ENCODE measurements at places on chromosomes 4 and X.

GRCh38 chr4:26942871-26943270, 82.2 kb downstream of the STIM2 start:
- no peak overlapping the region for H3K27ac ChIP-seq
- H3K4me3 ChIP-seq = no peak overlapping the region
- peaks cover 27% of the 10 kb centered on the region for H3K4me1 ChIP-seq
- no peak for DNase-seq

DNA sequence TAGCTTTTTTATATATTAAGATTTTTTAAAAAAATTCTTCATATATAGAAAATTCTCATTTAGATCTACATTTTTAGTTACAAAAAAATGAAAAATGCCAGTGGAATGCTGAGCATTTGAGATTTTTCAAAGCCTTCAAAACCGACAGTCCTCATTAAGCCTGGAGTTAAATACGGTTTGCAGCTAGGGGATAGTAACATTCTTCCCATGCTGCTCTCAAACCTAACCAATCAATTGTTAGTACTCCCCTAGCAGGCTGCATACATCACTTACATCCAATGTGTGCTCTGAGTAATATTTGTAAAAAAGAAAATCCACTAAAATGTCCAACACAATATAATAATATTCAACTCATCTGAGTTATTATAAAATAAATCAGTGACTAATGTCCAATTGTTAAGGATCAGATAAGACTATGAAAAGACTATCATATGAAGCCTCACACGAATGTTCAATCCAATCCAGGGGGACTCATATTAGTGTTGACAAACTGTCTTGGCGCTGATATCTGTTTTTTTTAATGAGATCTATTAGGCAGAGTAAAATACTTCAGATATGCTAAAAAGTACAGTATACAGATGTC, 227.6 kb upstream of the MAB21L2 start:
- no peaks in the 10 kb centered on the region for H3K4me1 ChIP-seq
- no peak for DNase-seq
- no peak overlapping the region for H3K4me3 ChIP-seq

DNA sequence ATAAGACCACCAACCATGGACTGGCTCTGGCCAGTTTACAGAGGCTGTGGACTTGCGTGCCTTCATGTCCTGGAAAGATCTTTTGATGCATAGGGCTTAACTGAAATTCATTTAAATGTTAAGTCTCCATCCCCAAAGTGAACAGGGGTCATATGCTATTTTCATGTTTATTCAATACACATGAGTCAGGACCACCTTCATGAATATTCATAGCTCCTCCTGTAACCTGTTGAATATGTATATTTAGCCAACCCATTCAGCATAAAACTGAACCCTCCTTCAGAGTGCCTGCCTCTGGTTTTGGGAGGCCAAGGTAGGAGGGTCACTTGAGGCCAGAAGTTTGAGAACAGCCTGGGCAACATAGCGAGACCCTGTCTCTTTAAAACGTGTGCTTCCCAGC, 7.1 kb downstream of the CTPS2 start:
- H3K27ac ChIP-seq = no peak overlapping the region
- no peaks in the 10 kb centered on the region for H3K27me3 ChIP-seq
- DNase-seq = no peak

GRCh38 chrX:127649011-127649410, 403.2 kb downstream of the ACTRT1 start:
- no peaks in the 10 kb centered on the region for H3K36me3 ChIP-seq
- H3K27ac ChIP-seq = peak overlapping the region; percentile 30
- H3K4me1 ChIP-seq = no peaks in the 10 kb centered on the region

- H3K4me1 ChIP-seq = no peaks in the 10 kb centered on the region
- no peak overlapping the region for H3K4me3 ChIP-seq
- H3K36me3 ChIP-seq = no peaks in the 10 kb centered on the region
- peaks cover 12% of the 10 kb centered on the region for H3K27me3 ChIP-seq
Observed at GRCh38 chr4:25588206-25588605, 67.4 kb upstream of the SLC34A2 start.

- H3K4me3 ChIP-seq = no peak overlapping the region
- no peaks in the 10 kb centered on the region for H3K27me3 ChIP-seq
- H3K4me1 ChIP-seq = peaks cover 31% of the 10 kb centered on the region
- DNase-seq = no peak
- H3K27ac ChIP-seq = no peak overlapping the region
Observed at GRCh38 chr4:39931441-39931901, 46.2 kb downstream of the PDS5A start.

DNA sequence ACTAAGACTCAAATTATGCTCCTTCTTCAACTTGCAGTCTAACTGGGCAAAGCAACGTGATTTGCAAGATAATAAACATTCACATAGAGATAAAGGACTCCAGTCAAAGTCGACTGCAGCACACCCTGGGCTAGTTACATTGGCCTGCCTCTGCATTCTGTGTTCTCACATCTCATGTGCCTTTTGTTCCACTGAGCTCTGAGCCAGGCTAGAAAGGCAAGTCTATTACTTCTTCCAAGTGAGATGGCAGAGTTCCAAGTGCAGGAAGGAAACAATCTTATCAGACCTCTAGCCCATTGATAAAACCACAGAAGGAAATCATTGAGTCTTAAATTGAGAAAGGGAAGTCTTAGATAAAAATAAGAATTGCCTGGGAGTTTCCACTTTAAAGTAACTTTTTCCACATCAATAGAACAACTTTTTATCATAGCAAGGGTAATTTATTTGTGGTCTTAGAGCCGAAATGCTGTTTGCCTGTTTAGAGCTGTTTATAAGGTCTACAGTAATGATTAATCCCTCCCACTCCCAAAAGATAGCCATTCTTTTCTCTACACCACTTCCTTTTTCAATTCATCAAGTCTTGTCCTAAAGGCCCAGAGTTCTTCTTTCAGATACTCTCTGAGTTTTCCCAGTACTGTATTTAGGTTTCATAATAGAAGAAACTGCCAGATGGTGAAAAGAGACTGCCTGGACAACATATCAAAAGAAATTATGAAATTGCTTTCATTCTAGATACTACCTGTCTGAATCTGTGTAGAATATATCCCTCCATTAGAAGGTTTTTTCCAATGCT, 200.2 kb downstream of the GUCY2F start:
- no peaks in the 10 kb centered on the region for H3K27me3 ChIP-seq
- H3K27ac ChIP-seq = no peak overlapping the region
- H3K36me3 ChIP-seq = no peaks in the 10 kb centered on the region
- H3K4me1 ChIP-seq = no peaks in the 10 kb centered on the region
- DNase-seq = no peak

DNA sequence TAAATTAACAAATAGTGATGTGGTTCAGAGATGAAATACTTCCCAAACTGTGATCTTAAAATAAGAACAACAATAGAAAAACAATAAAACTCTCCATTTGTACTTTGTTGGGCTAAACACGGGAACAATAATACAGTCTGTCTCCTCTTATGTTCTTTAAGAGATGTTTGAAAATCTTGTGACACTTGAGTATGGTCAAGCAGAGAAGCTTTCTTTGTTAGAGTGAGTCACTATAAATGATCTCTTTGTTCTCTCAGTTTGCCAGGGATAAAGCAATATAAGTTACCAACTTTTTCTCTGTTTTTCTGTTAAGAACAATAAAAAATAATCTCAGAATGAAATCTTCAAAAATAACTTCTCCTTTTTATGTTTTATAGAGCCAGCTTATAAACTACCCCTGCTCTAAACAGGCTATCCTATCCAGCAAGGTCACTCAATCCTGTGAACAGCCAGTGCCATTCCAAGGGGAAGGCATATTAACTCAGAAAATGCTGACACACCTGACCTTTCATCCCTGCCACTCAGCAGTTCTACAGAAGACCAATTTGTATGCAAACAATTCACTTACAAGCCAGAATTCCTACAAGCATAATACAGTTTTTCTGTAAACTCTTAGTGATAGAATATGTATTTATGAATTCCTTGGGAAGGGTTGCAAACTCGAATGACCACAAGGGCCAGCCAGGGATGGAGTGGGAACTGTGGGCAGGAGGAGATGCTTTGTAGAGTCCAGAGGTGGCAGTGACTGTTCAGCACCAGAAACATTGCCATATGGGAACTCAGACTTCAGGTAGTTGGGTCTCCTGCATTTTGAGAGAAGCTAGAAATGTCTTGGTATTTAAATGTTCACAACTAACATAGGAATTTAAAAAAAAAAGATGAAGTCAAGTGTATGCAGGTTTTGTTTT, 52.2 kb downstream of the AFM start:
- DNase-seq = no peak
- no peaks in the 10 kb centered on the region for H3K4me1 ChIP-seq
- H3K36me3 ChIP-seq = no peaks in the 10 kb centered on the region
- H3K27ac ChIP-seq = no peak overlapping the region
- H3K4me3 ChIP-seq = no peak overlapping the region
- H3K27me3 ChIP-seq = no peaks in the 10 kb centered on the region

- DNase-seq = no peak
- no peak overlapping the region for H3K4me3 ChIP-seq
- H3K36me3 ChIP-seq = no peaks in the 10 kb centered on the region
Observed at GRCh38 chrX:261919-262352, 19.2 kb upstream of the PLCXD1 start.

DNA sequence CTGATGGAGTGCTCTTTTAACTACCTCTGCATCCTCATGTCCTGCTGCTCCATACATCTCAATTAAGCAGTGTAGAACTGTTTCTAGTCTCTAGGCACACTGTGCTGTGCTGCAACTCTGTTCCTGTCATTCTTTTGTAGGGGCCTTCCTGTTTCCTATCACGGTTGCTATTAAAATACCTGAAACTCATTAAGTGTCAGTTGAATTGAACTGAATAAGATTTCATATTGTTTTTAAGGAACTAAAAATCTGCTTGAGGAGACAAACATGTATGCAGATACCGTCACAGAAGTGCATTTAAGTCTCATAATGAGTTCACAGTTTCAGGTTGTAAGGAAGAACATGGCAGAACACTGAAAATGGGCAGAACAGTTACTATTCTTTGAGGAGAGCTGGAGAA, 170.1 kb downstream of the LARP7 start:
- H3K27me3 ChIP-seq = no peaks in the 10 kb centered on the region
- H3K27ac ChIP-seq = no peak overlapping the region
- peaks cover 31% of the 10 kb centered on the region for H3K4me1 ChIP-seq

GRCh38 chr4:18025288-18025687, 3.7 kb upstream of the LCORL start:
- H3K27ac ChIP-seq = no peak overlapping the region
- H3K4me3 ChIP-seq = no peak overlapping the region
- H3K4me1 ChIP-seq = peaks cover 25% of the 10 kb centered on the region
- H3K36me3 ChIP-seq = no peaks in the 10 kb centered on the region
- no peak for DNase-seq

DNA sequence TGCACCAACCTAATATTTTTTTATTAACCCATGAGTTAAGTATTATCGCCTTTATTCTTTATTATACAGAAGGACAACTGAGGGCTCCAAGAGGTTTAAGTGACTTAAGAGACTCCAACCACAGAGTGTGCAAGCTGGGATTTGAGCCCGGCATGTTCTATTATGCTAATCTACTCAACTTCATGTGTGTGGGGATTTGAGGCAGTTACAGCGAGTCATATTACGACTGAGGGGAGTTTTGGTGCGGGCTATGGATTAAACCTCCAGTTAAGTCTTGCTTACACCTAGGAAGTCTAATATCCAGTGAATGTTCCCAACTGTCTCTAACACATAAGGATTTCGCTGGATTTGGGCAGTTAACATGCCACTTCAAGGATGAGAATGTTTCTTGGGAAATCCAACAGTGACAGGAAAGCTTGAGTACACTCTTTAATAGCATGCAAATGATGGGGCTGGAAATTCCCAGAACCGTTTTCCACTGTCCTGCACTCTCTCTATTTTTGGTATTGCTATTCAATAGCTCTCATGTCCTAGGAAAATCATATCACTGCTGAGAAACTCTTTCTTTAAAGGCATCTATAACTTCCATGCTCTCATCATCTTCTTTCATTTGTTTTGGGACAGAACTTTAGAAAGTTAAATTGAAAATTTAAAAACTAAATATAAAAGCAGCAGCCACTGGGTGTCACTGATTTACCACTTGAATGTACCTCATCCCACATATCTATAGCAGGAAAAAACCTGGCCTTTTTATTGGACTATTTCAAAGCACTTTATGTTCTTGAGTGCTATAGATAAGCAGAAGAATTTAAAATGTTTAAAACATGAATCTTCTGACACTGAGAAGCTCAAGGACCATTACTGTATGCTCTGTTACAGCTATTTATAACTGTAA, 165.1 kb upstream of the TTC29 start:
- H3K4me3 ChIP-seq = no peak overlapping the region
- H3K4me1 ChIP-seq = no peaks in the 10 kb centered on the region
- no peak for DNase-seq
- no peaks in the 10 kb centered on the region for H3K36me3 ChIP-seq

- H3K4me3 ChIP-seq = no peak overlapping the region
- peaks cover 8% of the 10 kb centered on the region for H3K36me3 ChIP-seq
- H3K27ac ChIP-seq = no peak overlapping the region
- no peak for DNase-seq
- no peaks in the 10 kb centered on the region for H3K27me3 ChIP-seq
- H3K4me1 ChIP-seq = no peaks in the 10 kb centered on the region
Observed at GRCh38 chrX:130631011-130631410, 229.2 kb downstream of the RBMX2 start.

GRCh38 chr4:139973616-139974015, 180.4 kb downstream of the MAML3 start:
- peaks cover 33% of the 10 kb centered on the region for H3K4me1 ChIP-seq

DNA sequence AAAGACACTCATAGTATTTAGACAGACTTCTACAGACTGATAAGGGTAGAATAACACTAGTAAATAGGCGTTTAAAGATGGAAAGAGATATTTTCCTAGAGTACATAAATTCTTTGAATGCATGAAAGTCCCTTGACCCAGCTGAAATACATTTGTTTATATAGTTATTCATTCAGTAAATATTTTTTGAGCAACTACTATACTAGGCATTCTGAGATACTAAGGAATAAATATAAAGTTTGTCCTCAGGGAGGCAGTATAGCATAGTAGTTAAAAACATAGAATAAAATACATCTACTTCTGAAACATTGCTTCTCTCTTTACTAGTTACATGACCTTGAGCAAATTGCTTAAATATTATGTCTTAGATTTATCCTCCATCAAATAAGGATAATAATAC, 27.4 kb downstream of the HMGN5 start:
- no peaks in the 10 kb centered on the region for H3K27me3 ChIP-seq
- no peak for DNase-seq
- H3K4me3 ChIP-seq = no peak overlapping the region
- H3K27ac ChIP-seq = no peak overlapping the region
- no peaks in the 10 kb centered on the region for H3K36me3 ChIP-seq

- no peaks in the 10 kb centered on the region for H3K36me3 ChIP-seq
- DNase-seq = no peak
- H3K27ac ChIP-seq = no peak overlapping the region
- H3K4me3 ChIP-seq = no peak overlapping the region
- H3K4me1 ChIP-seq = peaks cover 12% of the 10 kb centered on the region
- no peaks in the 10 kb centered on the region for H3K27me3 ChIP-seq
Observed at GRCh38 chr4:14165222-14165920, 537.8 kb upstream of the BOD1L1 start.

GRCh38 chr4:7189475-7190277, 2.7 kb upstream of the SORCS2 start:
- H3K27me3 ChIP-seq = peaks cover 95% of the 10 kb centered on the region
- H3K4me3 ChIP-seq = no peak overlapping the region
- DNase-seq = no peak
- no peak overlapping the region for H3K27ac ChIP-seq
- no peaks in the 10 kb centered on the region for H3K36me3 ChIP-seq
- H3K4me1 ChIP-seq = peaks cover 20% of the 10 kb centered on the region

- no peaks in the 10 kb centered on the region for H3K36me3 ChIP-seq
- H3K27me3 ChIP-seq = no peaks in the 10 kb centered on the region
- H3K4me3 ChIP-seq = no peak overlapping the region
- H3K4me1 ChIP-seq = no peaks in the 10 kb centered on the region
- H3K27ac ChIP-seq = no peak overlapping the region
- no peak for DNase-seq
Observed at GRCh38 chrX:37883196-37883595, 35.8 kb upstream of the DYNLT3 start.
